GM20000 (cell line): ENCODE measurements at places on chromosomes 7 and 10.
A peak's percentile ranks its signal among the peaks of the same experiment; 100 is the strongest.

- no peak for DNase-seq
Measured at GRCh38 chr10:22701132-22701826, 13.1 kb downstream of the PIP4K2A start.

DNA sequence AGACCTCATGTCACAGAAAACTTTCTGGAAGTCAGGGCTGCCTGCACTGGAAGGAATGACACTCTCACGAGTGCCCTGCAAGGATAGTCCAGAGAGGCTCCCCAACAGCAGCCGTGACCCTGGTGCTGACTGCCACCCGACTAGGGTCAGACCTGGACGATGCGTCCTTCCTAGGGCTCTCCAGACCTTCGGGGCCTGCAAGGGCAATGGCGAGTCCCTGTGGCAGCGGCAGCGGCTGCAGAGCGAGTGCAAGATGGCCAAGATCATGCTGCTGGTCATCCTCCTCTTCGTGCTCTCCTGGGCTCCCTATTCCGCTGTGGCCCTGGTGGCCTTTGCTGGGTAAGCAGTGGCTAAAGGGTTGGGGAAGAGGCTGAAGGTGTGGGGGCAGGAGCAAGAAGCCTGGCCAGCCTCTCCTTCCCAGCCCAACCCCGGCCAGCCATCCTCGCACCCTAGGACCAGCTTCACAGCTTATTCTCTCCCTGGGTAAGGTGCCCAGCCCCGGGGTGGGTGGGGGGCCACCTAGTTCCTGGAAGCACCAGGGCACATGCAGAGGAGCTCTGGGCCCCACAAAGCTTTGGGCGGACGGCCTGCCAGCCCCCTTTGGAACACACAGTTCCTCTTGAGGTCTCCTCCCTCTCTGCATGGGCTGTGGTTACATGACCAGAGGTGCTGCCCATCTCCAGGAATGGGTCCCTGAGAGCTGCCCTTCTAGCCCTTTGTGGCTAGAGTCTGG is 5.5 kb downstream of the OPN4 start:
- DNase-seq: no peak

GRCh38 chr7:82507976-82508677 is 64.5 kb upstream of the CACNA2D1 start:
- no peak for DNase-seq

- no peak for DNase-seq
Measured at GRCh38 chr10:61662794-61663259, at the start of gene CABCOCO1. TSS of gene CABCOCO1 (plus strand) at chr10:61662929. CDS start at chr10:61662973, 44 bp downstream.

DNA sequence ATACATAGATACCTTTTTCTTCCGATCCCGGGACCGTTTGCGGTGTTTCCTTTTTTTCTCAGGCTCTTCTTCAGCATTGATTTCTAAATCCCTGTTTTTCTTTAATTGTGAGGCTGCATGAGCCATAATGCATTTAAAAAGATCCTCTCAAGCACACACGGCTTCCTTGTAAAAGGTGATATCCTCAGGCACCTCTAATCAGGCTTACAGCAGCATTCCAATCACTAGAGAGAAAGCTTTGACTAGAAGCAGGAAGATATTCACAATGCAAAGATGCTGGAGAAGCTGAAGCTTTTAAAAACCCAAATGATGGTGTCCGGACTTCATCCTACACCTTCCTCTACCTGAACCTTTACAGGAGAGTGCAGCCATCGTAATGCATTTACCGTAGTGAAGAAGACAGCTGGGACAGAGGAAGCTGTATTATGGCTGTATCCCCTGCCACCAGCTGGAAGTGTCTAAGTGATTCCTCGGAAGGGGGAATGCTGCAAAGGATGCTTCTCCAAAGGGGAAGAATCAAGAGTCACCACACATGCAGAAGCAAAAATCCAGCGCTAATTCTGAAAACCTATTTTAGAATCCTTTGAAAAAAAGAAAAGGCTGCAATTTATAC is at the start of gene ANK3:
ANK3 (minus strand) TSS at position 463 of the 613 bp plus-strand sequence; CDS start at position 126, 337 bp downstream.
- DNase-seq: no peak

DNA sequence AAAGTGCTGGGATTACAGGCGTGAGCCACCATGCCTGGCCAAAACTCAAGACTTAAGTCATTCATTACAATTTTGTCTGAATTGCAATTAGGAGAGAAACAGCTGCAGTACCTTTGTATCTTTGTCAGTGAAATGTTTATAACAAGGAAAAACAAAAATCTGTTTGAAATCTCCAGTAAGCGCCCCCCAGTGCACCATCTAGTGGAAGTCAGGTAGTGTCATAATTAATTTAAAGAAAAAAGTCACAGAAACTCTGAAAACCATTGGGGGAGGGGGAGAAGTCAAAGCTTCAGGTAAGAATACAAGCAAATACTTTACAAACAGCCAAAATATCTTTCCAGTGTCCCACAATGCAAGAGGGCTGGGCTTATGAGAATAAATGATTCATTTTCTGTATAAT is 2.8 kb downstream of the MPP7 start:
- DNase-seq: no peak

- DNase-seq: no peak
Measured at GRCh38 chr10:11003679-11004078, 14.0 kb upstream of the CELF2 start.

DNA sequence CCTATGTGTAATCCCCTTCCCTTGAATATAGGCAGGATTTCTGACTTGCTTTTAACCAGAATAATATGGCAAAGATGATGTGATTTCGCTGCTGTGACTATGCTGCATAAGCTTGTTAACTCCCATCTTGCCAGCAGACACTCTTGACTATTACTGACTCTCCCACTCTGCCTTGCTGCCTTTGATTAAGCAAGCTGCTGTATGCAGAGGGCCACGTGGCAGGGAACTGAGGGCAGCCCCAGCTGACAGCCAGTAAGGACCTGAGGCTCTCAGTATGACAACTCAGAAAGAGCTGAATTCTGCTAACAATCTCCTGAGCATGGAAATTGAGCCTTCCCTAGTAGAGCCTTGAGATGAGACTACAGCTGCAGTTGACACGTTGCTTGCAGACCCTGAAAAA is 279.4 kb upstream of the CACNA2D1 start:
- no peak for DNase-seq

DNA sequence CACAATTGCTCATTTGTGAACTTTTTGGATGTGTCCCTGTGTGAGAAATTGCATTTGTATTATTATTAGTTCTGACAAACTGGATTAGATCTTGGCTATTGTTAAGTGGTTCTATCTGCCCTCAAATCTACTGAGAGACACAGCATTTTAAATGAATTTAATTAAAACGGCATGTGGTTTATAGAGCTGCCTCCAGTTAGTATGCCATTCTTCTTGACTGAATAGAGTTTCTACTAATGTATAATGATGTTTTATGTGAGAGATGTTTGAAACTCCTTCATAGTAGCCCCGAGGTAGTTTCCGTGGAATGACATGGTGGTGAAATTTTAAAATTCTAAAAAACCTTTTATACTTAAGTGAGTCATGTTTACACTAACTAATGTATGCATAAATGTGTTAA is 110.9 kb downstream of the DYNC1I1 start:
- DNase-seq: no peak

DNA sequence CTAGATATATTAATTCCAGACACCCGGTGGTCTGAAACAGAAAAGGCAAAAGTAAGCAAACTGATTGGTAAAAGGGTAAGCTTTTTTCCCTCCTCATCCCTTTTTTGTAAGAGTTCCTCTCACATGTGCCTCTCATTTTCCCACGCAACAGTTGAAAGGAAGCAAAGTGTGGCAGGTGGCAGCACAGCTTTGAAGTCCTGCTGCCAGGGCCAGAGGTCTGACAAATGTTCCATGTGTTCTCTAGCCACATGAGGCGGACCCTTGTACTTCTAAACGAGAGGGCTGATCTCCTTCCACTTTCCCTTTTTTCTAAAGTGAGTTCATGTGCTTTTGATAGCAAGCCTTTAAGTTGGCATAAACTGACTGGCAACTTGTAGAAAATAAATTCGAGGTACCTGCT is 217.5 kb downstream of the POLR1F start:
- DNase-seq: no peak

- DNase-seq: no peak
Measured at GRCh38 chr7:496528-497295, 22.9 kb downstream of the PDGFA start.

- no peak for DNase-seq
Measured at GRCh38 chr10:11019724-11020547, 2.3 kb downstream of the CELF2 start.

DNA sequence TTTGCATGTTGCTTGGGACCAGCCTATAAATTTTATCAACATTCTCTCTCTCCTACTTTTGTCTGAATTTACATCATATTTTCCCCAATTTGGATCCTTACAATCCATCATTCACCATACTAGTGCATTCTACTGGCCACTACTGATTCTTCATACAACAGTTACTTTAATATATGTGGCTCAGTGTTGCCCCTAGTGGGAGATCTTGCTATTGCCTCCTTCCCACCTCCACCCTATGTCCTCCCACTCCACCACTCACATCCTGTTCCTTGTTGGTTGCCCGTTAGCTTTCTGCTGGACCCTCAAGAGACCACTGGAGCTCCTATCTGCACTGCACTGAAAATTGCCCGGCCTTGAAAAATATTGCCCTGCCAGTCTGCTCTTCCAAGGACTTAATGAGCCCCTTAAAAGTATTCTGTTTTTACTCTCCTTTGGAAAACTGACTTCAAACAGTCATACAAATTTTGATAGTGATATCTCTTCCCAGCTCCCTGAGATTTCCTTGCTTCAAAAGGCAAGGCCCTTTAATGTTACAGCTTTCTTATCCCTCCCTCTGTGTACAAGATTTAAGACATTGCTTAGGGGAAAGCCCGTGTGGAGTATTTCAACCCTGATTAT is 243.2 kb upstream of the TMEM229A start:
- peak; percentile 31 for DNase-seq

- DNase-seq: peak; percentile 39
Measured at GRCh38 chr7:132577206-132578049, 1.2 kb upstream of the PLXNA4 start.

- no peak for DNase-seq
Measured at GRCh38 chr10:31816318-31816717, 112.3 kb downstream of the ARHGAP12 start.

- no peak for DNase-seq
Measured at GRCh38 chr10:20936396-20936795, 39.3 kb upstream of the NEBL start.

DNA sequence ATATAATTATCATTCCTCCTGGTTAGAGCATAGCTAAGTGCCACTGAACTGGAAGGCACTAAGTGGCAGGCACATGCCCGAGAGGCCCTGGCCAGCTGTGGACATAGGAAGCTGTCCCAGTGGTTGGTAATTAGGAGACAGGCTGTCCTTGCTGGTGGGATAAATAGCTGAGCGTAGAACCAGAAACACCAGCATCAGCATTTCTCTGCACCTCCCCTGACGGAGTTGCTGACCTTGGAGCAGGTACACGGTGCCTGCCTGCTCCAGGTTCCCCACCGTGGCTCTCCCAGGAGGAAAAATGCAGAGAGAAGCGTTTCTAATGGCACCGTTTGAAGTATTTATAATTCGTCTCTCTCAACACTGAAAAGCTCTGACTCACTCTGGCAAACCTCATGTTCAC is 5.6 kb upstream of the ABLIM1 start:
- DNase-seq: no peak

DNA sequence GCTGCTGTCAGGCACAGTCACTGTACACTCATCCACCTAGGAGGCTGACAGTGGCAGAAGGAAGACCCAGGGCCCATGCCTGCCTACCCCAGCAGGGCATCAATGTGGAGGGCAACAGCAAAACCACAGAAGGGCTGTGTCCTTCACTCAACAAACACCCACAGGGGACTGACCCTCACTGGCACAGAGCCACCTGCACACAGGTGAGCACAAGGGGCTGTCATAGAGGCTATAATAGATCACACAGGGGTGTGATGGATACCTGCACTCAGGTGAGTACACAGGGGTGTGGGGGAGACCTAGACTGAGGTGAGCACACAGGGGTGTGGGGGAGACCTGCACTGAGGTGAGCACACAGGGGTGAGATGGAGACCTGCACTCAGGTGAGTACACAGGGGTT is 132.8 kb upstream of the TCERG1L start:
- DNase-seq: no peak

GRCh38 chr10:97037365-97038361 is 148.1 kb downstream of the SLIT1 start:
- DNase-seq: peak; percentile 82

GRCh38 chr7:132527467-132528410 is 48.5 kb downstream of the PLXNA4 start:
- DNase-seq: no peak

DNA sequence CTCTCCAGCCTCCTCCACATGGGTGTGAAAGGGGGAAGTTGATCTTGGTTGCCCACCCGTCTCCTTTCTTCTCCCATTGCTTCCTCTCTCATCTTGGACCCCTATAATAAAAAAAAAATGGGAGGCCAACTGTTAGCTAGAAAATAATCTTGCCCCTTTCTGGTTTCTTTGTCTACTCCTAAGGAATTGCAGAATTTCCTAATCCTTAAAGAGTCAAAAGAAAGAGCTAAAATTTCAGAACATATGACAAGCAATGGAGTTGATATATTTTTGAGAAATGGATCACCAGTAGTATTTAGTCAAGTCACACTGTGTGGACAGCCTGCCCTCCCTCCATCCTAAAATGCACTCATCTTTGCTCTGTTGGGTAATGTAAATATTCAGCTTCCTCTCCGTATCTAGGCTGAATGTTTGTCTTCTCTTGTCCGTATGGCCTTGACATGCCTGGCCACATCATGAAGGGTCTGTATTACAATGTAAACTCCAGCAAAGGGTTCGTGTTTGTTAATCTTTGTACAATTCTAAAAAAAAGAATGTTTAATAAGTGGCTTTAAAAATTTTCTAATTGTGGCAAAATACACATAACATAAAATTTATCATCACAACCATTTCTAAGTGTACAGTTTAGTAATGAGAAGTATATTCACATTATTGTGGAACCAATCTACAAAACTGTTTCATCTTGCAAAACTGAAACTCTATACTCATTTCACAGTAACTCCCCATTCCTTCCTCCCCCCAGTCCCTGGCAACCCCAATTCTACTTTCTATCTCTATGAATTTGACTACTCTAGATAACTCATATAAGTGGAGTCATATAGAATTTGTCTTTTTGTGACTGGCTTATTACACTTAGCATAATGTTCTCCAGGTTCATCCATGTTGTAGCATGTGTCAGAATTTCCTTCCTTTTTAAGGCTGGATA is 71.5 kb downstream of the ZNF92 start:
- no peak for DNase-seq

- no peak for DNase-seq
Measured at GRCh38 chr7:29818308-29818707, 12.0 kb downstream of the WIPF3 start.

DNA sequence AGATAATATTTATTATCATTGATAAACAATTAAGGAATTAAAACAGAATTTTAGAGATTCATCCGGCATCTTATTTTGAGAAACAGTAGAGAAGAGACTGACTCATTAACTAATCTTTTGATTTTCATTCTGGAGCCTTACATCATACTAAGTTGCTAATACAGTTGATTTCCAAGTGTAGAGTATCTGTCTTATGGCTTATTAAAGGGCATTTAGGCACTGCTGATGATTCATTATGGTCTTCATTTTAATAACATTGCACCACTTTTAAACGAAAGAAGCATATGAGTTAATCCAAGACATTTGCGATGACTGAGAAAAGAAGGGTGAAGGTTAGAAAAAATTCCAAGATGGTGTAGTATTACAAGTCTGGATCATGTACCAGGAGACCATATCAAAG is 186.0 kb upstream of the CACNA2D1 start:
- no peak for DNase-seq

- DNase-seq: no peak
Measured at GRCh38 chr7:94433224-94433623, 38.5 kb downstream of the COL1A2 start.
